Ascending aorta (tissue), 2 donors: ENCODE measurements at places on chromosomes 6 and 20. TPM values are rescaled to one million over a fixed set of nuclear protein-coding genes. Genes with fewer than 3 reads are reported as not detected.

- peaks cover 4% of the 10 kb centered on the region for H3K36me3 ChIP-seq
- peak overlapping the region; percentile 5 for H3K27ac ChIP-seq
- H3K27me3 ChIP-seq = no peaks in the 10 kb centered on the region
- H3K4me3 ChIP-seq = no peak overlapping the region
These were observed 61.5 kb downstream of the EDN1 start for GRCh38 chr6:12351672-12352071.

DNA sequence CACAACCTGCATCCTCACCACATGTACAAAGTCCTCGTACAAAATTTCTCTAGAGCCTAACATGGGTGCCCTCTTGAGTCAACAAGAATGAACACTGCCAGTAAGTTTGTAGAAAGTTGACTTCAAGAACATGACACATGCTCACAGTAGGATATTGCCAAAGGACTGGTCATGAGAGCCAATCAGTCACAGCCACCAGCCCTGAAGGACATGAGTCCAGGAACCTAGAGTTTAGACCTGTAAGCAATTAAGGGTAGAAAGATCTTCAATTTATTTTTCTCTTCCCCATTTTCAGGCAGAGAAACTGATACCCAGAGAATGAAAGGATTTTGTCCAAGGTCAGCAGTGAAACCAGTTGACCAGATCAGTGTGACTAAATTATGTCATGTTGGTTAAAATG is 96.1 kb downstream of the MAFB start:
- H3K4me1 ChIP-seq = no peaks in the 10 kb centered on the region
- H3K27ac ChIP-seq = no peak overlapping the region
- no peak for DNase-seq

GRCh38 chr6:7419065-7419464 is 29.5 kb downstream of the RIOK1 start:
- DNase-seq = no peak
- H3K27ac ChIP-seq = no peak overlapping the region
- H3K4me3 ChIP-seq = no peak overlapping the region

- H3K36me3 ChIP-seq = peaks cover 11% of the 10 kb centered on the region
- peak overlapping the region; percentile 47 for H3K4me3 ChIP-seq
- no peak for DNase-seq
- peak overlapping the region; percentile 94 for H3K27ac ChIP-seq
- peaks cover 19% of the 10 kb centered on the region for H3K4me1 ChIP-seq
These were observed 15.6 kb downstream of the PM20D2 start for GRCh38 chr6:89161326-89162046.

GRCh38 chr20:2871111-2871465 is 2.2 kb upstream of the PTPRA start:
- no peaks in the 10 kb centered on the region for H3K27me3 ChIP-seq
- H3K4me3 ChIP-seq = peak overlapping the region; percentile 96
- H3K27ac ChIP-seq = no peak overlapping the region
- no peak for DNase-seq
- peaks cover 4% of the 10 kb centered on the region for H3K36me3 ChIP-seq

DNA sequence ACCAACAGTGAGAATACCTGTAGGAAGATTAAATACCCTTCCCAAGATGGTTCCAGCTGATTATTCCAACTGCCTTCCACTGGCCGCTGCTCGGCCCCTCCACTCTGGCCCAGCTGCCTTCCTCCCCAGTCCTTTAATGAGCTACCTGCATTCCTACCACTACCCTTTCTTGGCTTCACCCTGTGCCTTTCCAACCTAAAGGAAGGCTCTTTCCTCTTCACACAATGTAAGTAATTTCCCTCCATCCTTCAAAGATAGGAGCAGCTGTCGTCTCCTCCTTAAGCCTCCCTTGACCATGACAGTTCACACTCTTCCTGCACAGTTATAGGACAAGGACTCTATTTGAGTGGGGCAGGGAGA is 16.2 kb upstream of the SNX9 start:
- no peaks in the 10 kb centered on the region for H3K27me3 ChIP-seq
- H3K36me3 ChIP-seq = no peaks in the 10 kb centered on the region
- H3K4me3 ChIP-seq = no peak overlapping the region
- no peak for DNase-seq
- H3K27ac ChIP-seq = no peak overlapping the region

GRCh38 chr6:45987856-45988255 is 27.8 kb downstream of the CLIC5 start:
- H3K4me3 ChIP-seq = no peak overlapping the region
- no peaks in the 10 kb centered on the region for H3K27me3 ChIP-seq

DNA sequence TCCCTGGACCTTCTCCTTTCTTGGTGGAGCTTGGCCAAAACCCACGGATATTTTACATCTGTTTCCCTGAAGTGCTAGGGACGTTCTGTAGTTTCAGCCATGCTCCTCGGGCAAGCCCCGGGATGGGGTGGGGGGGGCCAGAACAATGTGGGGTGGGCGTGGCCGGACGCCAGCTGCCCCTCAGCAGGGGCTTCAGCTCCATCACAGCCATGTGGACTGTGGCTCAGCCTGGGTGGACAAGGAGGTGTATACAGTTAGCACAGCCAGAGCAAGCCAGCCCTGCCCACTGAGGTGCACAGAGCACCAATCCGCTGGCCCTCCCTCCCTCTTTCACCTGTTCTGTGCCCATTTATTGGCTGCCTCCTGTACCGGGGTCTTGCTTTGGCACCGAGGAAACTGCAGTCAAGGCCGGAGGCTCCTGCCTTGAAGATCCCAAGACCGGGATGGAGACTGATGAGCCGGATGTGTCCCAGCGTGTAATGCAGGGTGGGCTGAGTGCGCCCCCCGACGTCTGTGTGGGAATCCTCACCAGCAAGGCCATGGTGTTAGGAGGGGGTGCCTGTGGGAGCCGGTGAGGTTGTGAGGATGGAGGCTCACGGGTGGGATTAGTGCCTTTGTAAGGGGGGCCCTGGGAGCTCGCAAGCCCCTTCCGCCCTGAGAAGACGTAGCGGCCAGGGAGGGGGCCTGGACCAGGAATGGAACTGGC is 28.0 kb downstream of the FRMD1 start:
- DNase-seq = no peak
- no peaks in the 10 kb centered on the region for H3K27me3 ChIP-seq
- no peak overlapping the region for H3K4me3 ChIP-seq
- no peak overlapping the region for H3K27ac ChIP-seq
- H3K36me3 ChIP-seq = no peaks in the 10 kb centered on the region
- H3K4me1 ChIP-seq = peaks cover 6% of the 10 kb centered on the region

DNA sequence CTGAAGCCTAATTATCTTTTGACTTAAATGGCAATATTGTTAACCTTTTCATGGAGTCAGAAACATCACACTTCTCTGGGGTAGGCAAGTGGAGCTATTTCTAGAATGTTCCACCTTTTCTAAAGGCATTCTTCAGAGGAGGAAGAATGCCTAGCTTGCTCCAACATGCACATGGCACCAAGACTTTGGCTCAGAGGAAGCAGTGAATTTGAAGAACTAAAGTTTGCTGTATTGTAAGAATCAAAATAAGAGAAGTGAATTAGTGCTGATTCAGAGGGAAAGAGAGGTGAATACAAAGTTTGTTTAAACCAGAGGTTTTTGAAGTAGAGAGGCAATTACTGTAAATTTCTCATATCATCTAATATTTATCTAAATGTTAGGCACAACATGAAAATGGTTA is 92.2 kb downstream of the SOBP start:
- H3K4me1 ChIP-seq = no peaks in the 10 kb centered on the region
- H3K4me3 ChIP-seq = no peak overlapping the region
- no peak overlapping the region for H3K27ac ChIP-seq
- no peaks in the 10 kb centered on the region for H3K27me3 ChIP-seq
- no peaks in the 10 kb centered on the region for H3K36me3 ChIP-seq

DNA sequence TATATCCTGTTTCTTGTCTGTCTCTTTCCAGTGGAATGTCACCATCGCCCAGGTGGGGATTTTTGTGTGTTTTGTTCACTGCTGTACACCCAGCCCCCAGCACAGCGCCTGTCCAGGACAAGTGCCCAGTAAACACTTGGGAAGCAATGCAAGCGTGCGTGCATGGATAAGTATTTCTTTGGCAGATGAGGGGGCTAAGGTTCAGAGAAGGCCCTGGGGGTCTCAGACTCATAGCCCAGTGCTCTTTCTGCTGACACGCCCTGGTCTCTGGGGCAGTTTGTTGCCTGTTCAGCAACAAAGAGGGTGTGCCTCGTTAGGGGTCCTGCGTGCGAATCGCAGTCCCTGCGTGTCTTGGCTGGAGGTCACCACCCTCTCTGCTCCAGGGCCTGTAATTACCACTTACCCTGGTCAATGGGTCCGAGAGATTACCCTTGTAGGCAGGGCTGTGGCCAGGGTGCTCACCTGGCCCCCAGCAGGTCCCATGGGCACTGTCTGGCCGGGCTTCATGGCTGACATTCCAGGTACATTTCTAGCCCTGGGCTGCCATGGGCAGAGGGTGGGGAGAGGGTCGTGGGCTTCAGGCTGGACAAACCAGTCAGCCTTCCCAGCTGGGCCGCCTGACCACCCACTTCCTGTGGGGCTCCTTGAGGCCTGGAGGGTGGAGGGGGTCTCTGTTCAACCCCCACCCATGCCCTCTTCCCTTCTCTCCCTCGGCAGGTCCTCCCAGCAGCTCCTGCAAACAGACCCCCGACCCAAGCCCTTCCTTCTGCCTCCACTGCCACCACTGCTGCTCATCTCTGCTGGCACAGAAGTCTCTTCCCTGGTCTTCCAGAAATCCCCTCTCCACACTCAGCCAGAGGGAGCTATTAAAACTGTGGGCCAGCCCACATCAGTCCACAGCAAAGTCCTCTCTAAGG is 87.1 kb downstream of the CEBPB start:
- no peak overlapping the region for H3K4me3 ChIP-seq
- peak overlapping the region; percentile 58 for H3K27ac ChIP-seq
- H3K36me3 ChIP-seq = no peaks in the 10 kb centered on the region

GRCh38 chr20:42212391-42212790 is 594.2 kb upstream of the CHD6 start:
- no peak overlapping the region for H3K4me3 ChIP-seq
- DNase-seq = no peak
- H3K36me3 ChIP-seq = no peaks in the 10 kb centered on the region
- no peaks in the 10 kb centered on the region for H3K4me1 ChIP-seq
- H3K27ac ChIP-seq = no peak overlapping the region

- H3K4me3 ChIP-seq = no peak overlapping the region
- no peak overlapping the region for H3K27ac ChIP-seq
- no peaks in the 10 kb centered on the region for H3K27me3 ChIP-seq
These were observed 18.0 kb upstream of the DEFB129 start for GRCh38 chr20:208942-209566.

- no peak overlapping the region for H3K27ac ChIP-seq
- DNase-seq = no peak
- no peak overlapping the region for H3K4me3 ChIP-seq
- H3K4me1 ChIP-seq = no peaks in the 10 kb centered on the region
- H3K36me3 ChIP-seq = no peaks in the 10 kb centered on the region
These were observed 17.2 kb upstream of the IL22RA2 start for GRCh38 chr6:137190583-137191094.

GRCh38 chr6:112296122-112296521 is 41.8 kb upstream of the LAMA4 start:
- no peaks in the 10 kb centered on the region for H3K36me3 ChIP-seq
- peaks cover 9% of the 10 kb centered on the region for H3K4me1 ChIP-seq
- no peak for DNase-seq
- no peak overlapping the region for H3K27ac ChIP-seq
- H3K4me3 ChIP-seq = no peak overlapping the region

DNA sequence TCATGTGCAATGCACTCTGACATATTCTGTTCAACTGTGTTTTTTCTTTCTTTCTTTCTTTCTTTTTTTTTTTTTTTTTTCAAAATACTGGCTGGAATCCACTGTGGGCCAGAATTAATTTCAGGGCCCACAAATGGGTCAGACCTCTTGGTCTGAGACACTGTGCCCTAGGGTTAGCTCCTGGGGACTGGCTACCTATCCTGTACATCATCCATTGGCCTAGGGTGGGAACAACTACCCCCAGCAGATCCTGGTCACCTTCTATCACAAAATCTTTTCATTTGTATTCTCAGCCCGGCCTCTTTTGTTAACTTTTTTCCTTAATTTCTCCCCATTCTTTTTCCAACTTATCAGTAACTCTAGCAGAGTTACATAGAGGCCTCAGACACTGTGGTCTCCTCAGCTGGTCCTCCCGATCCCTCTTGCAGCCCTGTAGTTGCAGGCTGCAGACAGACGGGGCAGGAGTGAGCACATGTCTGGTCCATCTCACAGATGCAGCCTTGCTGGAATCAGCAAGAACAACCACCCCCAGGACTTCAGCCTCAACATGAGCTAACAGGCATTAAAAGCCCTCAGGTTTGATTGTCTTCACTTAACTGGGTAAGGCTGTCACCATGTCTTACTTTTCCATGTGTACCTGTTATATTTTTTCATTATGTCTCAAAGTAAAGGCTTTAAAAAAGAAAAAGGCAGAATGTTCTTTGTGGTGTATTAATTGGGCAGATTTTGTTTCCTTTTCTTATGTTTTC is 41.3 kb downstream of the TXLNB start:
- H3K27ac ChIP-seq = peak overlapping the region; percentile 65
- no peaks in the 10 kb centered on the region for H3K36me3 ChIP-seq
- H3K4me3 ChIP-seq = no peak overlapping the region
- H3K4me1 ChIP-seq = peaks cover 18% of the 10 kb centered on the region

- no peaks in the 10 kb centered on the region for H3K4me1 ChIP-seq
- H3K36me3 ChIP-seq = no peaks in the 10 kb centered on the region
- H3K27me3 ChIP-seq = no peaks in the 10 kb centered on the region
- DNase-seq = no peak
- H3K4me3 ChIP-seq = peak overlapping the region; percentile 31
These were observed 30.9 kb downstream of the TMEM200A start for GRCh38 chr6:130396722-130397121.

- H3K27ac ChIP-seq = no peak overlapping the region
- DNase-seq = no peak
- no peaks in the 10 kb centered on the region for H3K27me3 ChIP-seq
- no peaks in the 10 kb centered on the region for H3K4me1 ChIP-seq
- no peak overlapping the region for H3K4me3 ChIP-seq
- H3K36me3 ChIP-seq = peaks cover 7% of the 10 kb centered on the region
These were observed 107.9 kb downstream of the RPP40 start for GRCh38 chr6:4895971-4896370.

- DNase-seq = no peak
- no peaks in the 10 kb centered on the region for H3K4me1 ChIP-seq
- H3K27ac ChIP-seq = no peak overlapping the region
These were observed 125.4 kb downstream of the HIVEP1 start for GRCh38 chr6:12137480-12137879.

DNA sequence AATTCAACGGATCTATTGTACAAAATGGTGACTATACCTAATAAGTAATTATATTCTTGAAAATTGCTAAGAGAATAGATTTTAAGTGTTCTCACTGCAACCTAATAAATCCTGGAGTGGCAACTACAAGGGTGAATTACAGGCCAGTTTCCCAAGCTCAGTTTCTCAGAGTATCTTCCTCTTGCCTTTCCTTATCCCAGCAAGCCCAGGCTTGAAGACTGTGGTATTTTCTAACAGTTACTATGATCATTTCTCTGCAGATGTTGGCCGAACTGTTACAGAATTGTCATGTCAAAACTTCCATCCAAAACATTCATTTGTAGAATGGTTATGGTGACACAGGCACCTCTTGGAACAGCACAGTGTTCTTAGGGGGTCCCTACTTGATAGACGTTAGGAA is 138.1 kb upstream of the PTCHD4 start:
- no peaks in the 10 kb centered on the region for H3K4me1 ChIP-seq
- no peak overlapping the region for H3K4me3 ChIP-seq
- no peak for DNase-seq

- H3K27ac ChIP-seq = no peak overlapping the region
- no peaks in the 10 kb centered on the region for H3K36me3 ChIP-seq
These were observed 80.6 kb downstream of the NCOA7 start for GRCh38 chr6:125871365-125871764.

TCF21 gene
- 0.32 TPM for total RNA-seq

OPRM1 gene
- total RNA-seq = not detected

STX11 gene
- 29.5 TPM for total RNA-seq

KHDC1L gene
- total RNA-seq = not detected

COL11A2 gene
- total RNA-seq = 0.11 TPM

CPNE5 gene
- total RNA-seq = 1.3 TPM

SMPDL3A gene
- total RNA-seq = 2.7 TPM

RNF5 gene
- 73.0 TPM for total RNA-seq
